ENCODE measurements at places on chromosomes 7 and 10.

GRCh38 chr10:22345301-22346095 is at the start of gene SPAG6:
TSS of gene SPAG6 (plus strand) at chr10:22345496. CDS start at chr10:22345612, 116 bp downstream.
- peak; percentile 37 for ATAC-seq

- ATAC-seq = no peak
Observed at GRCh38 chr7:55568613-55569268, 3.6 kb downstream of the VOPP1 start.

DNA sequence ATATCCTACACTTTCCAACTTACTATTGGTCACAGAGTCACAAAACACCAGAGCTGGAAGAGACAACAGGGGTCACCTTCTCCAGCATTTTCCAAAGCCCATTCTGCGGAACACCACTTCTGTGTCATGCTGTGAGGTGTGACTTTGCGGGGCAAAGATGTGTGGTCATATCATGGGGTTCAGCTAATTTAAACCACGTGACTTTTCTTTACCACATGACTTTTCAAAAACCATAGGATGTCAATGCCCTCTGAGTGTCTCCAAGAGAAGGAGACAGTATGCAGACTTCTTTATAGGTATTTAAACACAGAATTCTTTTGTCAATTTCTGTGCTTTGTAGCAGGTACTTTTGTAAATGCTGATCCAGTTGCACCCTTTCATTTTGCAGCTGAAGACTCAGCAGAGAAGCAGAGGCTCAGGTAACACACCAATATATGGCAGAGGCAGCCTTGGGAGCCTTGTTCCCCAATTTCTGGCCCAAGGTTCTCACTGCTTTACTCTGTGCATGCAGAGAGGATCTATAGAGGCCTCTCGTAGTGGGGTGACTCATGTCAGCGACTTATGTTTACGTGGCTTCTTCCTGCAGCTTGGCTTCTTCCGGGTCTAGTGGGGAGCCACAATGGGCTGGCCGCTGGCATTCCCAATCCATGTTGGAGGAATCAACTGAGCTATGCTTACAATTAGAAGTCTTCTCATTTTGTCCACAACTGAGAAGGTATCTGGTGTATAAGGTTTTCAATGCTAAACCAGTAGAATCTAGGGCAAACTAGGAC is 104.0 kb upstream of the RHOBTB1 start:
- ATAC-seq = no peak

GRCh38 chr7:139709485-139709884 is 68.3 kb downstream of the HIPK2 start:
- no peak for ATAC-seq

DNA sequence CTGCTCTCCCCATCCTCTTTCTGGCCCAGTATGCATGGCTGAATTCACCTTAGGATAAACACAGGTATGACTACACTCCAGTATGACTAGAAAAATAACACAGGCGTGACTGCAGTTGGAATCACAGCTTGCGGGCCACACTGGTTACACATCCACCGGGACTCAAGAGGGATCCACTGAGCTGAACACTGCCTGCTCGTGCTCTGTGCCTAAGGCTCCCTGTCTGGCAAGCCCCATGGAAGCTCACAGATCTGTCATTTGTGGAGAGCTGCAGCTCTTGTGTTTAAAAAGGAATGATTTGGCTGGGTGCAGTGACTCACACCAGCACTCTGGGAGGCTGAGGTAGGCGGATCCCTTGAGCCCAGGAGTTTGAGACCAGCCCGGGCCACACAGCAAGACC is 26.8 kb downstream of the VOPP1 start:
- ATAC-seq = no peak

GRCh38 chr10:75394221-75394620 is 7.3 kb downstream of the ZNF503 start:
- no peak for ATAC-seq

DNA sequence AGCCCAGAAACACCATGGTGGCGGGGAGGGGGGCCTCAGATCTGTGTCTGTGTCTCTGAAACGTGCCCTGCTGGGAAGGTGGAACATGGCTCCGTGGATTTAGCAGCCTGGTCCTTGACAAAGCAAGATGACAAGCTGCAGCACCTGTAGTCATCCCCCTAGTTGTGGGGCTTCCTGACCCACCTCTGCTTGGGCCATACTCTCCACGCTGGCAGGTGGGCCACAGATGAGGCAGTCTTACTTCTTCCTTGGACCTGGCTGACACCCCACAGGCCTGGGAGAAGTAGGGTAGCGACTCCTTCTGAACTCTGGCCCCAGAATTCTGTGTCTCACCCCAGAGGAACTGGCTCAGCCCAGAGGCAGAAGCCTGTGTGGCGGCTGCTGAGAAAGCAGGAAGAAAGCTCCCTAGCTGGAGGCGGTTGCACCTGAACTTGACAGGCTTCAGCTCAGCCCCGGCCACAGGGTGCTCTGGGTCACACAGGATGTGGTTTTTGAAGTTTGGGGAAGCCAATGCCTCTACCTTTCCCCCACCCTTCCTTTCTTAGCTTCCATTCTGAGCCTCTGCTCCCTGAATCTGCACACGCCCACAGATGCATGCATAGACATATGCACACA is 113.9 kb downstream of the ABLIM1 start:
- peak; percentile 62 for ATAC-seq

DNA sequence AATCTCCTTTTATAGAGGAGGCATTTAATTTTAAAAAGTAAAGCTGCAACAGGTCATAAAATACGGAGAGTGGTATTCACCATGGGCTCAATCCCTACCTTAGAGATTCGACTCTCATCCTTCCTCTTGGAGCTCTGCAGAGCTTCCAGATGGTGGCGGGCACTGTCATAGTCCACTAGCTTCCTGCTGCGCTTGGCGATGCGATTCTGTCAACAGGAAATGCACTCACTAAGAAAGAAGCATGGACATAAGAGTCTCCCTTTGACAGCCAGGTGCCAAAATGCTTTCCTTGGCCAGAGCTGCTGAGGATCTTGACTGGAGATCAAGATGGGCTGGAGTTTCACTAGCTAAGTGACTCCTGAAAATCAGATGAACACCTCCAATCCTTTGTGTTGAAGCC is 154.4 kb downstream of the AMPH start:
- no peak for ATAC-seq

DNA sequence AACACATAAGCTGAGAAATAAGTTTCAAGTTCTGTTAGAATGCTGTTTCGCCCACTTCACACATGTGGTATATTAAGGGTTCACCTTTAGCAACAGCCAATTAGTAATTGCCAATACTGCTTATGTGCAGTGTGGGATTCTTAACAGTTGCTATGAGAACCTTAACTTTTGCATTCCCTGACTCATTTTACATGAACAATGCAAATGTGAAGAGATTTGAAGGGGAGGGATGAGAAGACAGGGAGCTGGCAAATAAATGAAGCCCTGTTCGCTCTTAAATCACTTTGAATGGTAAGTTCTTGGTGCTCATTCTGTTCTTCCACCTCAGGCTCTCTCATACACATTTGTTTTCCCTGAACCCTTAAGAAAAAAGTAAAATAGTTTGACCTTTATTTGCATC is 82.3 kb downstream of the LRRC4 start:
- ATAC-seq = no peak
